ENCODE measurements at places on chromosomes 12 and 14. TPM values are rescaled to one million over a fixed set of nuclear protein-coding genes. Genes with fewer than 3 reads are reported as not detected.

TSHR gene
- 0.17 TPM for total RNA-seq

KERA gene
- not detected for total RNA-seq

HCAR1 gene
- not detected for total RNA-seq

CLEC4C gene
- total RNA-seq = 0.44 TPM

KRT78 gene
- total RNA-seq = not detected

DIO3 gene
- not detected for total RNA-seq

KCNJ8 gene
- not detected for total RNA-seq

WNT5B gene
- 0.69 TPM for total RNA-seq

RSRC2 gene
- 106 TPM for total RNA-seq

VRK1 gene
- total RNA-seq = 30.2 TPM

MMP17 gene
- total RNA-seq = 11.3 TPM

C12orf50 gene
- 0.12 TPM for total RNA-seq

CIROP gene
- not detected for total RNA-seq

ASCL1 gene
- total RNA-seq = not detected

HOXC12 gene
- total RNA-seq = not detected

EPS8 gene
- total RNA-seq = 0.89 TPM

TAMALIN gene
- total RNA-seq = 47.6 TPM

AGAP2 gene
- 17.5 TPM for total RNA-seq

NRL gene
- 5.4 TPM for total RNA-seq

CD63 gene
- 111 TPM for total RNA-seq

DNAH10 gene
- 0.32 TPM for total RNA-seq

FOXM1 gene
- 1.8 TPM for total RNA-seq

DIO2 gene
- total RNA-seq = not detected

ADCY6 gene
- 0.60 TPM for total RNA-seq

SPPL3 gene
- total RNA-seq = 40.3 TPM

RNASE4 gene
- 1.0 TPM for total RNA-seq

LRTM2 gene
- not detected for total RNA-seq

KRT74 gene
- not detected for total RNA-seq

BLTP3B gene
- 22.3 TPM for total RNA-seq

FMNL3 gene
- total RNA-seq = 74.7 TPM

SPIC gene
- total RNA-seq = 0.37 TPM

LYZ gene
- 5.3 TPM for total RNA-seq

CATSPERB gene
- not detected for total RNA-seq

NOVA1 gene
- not detected for total RNA-seq

RTL1 gene
- not detected for total RNA-seq

GLIPR1L2 gene
- not detected for total RNA-seq

GLIPR1L1 gene
- not detected for total RNA-seq

NCAPD2 gene
- total RNA-seq = 40.9 TPM

TDRD9 gene
- 3.1 TPM for total RNA-seq

MIP gene
- total RNA-seq = not detected

AQP6 gene
- total RNA-seq = not detected

SIRT4 gene
- 1.7 TPM for total RNA-seq

LTBP2 gene
- total RNA-seq = 0.11 TPM

ABHD4 gene
- total RNA-seq = 13.0 TPM

RHEBL1 gene
- 3.2 TPM for total RNA-seq

MEG3 gene
- not detected for total RNA-seq

BHLHE41 gene
- 34.5 TPM for total RNA-seq

CSRP2 gene
- total RNA-seq = 1.6 TPM

NEUROD4 gene
- not detected for total RNA-seq

FOXN4 gene
- not detected for total RNA-seq

MYF5 gene
- total RNA-seq = not detected

PHC1 gene
- 46.0 TPM for total RNA-seq

Data from activated B cell treated with CpG ODN at 0.5 μM for 24 hours (primary cell).